ENCODE measurements at places on chromosomes 2 and 18.
A peak's percentile ranks its signal among the peaks of the same experiment; 100 is the strongest.

- DNase-seq, result no peak
These were observed 53.7 kb upstream of the MAP3K20 start for GRCh38 chr2:173021939-173022371.

GRCh38 chr2:203586696-203587095 lies 51.6 kb upstream of the RAPH1 start:
- no peak for DNase-seq

GRCh38 chr2:38602136-38602731 lies 494 bp downstream of the HNRNPLL start:
- peak; percentile 55 for DNase-seq

DNA sequence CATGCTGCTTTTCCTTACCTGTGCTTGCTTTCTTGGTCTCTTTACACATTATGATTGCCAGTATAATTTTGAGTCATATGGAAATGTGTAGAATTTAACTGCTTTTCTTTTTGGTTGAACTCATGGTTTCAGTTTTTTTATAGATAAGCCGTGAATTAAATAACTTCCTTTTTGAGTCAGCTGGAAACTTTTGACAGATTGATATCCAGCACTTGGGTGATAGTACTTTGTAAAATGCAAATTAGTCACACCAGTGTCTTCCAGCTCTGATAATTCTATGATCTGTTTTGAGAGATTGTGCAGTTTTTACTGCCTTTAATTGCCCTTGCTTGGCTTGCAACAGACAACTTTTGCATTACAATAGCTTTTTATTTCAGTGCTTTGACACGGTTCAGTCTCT lies 86.4 kb downstream of the NCOA1 start:
- DNase-seq, result no peak

DNA sequence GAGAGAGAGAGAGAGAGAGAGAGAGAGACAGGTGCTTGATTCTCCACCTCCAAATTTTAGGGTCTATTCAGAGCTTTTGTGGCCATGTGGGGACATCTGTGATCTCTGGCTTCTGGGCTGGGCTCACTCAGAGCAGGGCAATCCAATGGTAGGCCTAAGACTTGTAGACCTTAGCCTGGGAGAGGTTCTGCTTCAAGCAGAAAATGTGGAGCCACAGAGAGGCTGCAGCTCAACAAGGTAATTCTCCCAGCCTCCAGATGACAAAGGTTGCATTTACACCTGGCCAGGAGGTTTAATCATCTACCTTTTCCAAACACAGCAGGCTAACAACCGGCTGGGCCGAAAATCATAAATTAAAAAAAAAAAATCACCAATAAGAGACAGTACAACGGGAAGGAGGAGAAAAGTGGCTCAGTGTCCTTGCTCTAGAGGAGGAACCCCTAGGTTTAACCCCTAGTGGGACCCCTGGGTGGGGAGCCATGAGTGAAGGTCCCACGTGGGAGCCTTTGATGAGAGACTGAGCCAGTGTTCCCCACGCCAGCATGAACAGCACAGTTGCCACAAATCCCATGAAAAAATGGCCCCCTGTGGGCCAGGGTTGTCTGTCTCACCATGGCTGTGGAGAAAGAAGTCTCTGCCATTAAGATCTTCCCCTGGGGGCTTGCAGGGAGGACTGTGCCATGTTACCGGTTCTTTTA lies 124.0 kb upstream of the GATA6 start:
- no peak for DNase-seq

- no peak for DNase-seq
These were observed 298.7 kb upstream of the COL3A1 start for GRCh38 chr2:188675391-188676009.

- DNase-seq, result no peak
These were observed 106.7 kb downstream of the METTL8 start for GRCh38 chr2:171327043-171327496.

DNA sequence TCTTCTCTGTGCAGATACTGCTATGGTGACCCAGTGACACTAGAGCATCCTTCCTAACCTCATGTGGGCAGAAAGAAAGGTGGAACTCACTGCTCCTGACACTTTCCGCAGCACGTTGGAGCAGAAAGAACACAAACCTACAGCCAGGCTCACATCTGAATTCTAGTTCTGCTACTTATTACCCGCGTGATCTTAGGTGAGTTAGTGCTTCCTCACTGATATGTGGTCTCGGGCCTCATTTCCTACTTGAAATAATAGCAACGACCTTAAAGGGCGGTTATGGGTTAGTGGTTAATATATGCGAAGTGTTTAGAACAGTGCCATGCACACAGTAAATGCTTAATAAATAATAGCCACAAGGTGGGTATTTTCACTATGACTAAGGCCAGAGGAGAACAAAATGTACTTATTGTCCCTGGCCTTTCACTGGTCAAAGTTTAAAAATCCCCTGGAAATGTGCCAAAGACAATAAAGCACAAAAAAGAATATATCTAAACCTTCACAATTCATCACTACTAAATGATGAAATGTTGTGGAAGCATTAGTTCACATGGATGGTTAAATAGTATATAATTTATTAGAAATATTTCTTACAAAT lies 66.6 kb downstream of the MYOM1 start:
- DNase-seq, result no peak

DNA sequence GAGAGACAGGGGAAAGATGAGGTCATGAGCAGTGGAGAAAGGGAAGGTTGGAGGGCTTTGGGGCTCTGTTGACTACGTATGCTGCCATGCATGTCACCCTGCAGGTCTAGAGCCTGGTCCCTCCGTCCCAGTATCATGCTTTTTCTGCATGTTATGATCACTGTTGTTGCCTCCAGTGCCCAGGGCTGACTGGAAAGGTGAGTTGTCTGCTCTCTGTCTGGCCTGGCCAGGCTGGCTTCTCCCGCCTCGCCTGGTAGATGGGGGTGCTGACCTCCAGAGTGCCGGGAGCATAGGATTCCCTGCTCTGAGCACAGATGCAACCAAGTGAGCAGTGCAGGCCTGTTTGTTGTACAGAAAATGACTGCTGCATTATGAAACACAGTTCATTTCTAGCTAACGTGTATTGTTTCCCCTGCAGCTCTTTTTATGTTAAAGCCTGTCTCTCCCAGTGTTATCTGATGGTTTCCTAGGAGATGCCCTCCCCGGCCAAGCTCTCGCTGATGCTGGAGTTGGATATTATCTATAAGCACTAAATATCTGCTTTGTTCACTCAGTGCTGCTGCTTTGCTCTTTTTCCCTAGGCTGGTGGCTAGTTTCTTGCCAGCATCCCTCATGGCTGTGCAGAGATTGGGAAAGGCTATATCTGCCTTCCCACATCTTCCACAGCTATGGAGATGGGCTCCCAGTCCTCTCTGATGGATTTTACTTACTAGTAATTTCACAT lies 158.2 kb downstream of the TDRD15 start:
- no peak for DNase-seq

DNA sequence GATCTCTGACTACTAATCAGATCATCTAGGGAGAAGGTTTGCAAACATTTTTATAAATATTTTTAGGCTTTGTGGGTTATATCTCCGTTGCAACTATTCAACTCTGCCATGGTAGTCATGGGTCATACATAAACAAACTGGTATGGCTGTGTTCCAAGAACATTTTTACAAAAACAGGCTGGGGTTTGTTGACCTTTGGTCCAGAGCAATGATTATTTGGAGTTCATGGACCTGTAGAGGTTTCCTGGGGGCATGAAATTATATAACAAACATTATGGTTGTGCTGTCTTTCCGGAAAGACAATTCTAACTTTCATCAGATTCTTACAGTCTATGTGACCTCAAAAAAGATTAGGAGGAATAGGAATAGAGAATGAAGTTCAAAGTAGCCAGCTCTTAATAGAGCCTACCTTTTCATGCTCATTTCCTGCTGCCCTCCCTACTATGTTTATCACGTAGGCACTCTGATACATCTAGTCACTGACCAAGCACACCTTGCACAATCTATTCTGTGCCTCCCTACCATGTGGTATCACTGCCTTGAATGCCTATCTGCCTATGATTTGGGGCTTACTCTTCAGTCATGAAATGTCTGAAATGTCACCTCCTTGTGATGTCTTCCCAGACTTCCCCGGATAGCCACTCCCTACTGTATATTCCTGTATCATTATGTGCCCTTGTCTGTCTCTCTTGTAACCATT lies 102.4 kb upstream of the SCN1A start:
- DNase-seq, result no peak

GRCh38 chr2:65340898-65341681 lies 91.3 kb downstream of the SPRED2 start:
- DNase-seq, result no peak

DNA sequence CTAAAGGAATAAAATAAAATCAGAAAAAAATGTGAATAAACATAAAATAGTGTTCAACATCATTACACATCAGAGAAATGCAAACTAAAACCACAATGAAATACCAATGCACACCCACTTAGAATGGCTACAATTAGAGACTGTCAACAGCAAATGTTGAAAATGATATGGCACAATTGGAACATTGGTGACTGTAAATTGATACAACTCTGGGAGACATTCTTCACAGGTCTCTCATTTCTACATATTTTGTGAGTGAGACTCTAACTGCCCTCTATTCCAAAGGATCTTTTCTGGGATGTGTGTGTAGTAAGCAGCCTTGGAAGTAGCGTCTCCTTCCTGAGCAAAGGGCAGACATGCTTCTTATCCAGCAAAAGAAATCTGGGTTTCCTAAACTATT lies 323.0 kb downstream of the FBXO15 start:
- DNase-seq, result no peak

DNA sequence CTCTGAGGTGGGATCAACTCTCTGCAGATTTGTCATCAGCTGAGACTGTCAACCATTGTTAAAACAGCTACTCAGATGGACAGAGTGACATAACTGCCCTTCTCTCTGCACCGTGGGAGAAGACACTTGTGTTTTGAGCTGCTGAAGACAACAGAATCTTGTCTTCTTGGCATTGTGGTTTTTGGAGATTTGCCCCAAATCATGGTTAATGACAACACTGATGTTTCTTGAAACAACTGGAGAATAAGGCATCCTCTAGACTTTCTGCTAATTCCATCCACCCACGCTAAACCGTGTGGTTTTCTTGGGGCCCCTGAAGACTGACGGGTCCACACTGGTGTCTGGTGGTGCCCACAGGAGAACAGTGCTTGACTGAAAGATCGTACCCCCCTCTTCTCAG lies 39.5 kb downstream of the SH3BP4 start:
- DNase-seq, result no peak

GRCh38 chr18:79555885-79556284 lies 123.7 kb upstream of the CTDP1 start:
- no peak for DNase-seq

DNA sequence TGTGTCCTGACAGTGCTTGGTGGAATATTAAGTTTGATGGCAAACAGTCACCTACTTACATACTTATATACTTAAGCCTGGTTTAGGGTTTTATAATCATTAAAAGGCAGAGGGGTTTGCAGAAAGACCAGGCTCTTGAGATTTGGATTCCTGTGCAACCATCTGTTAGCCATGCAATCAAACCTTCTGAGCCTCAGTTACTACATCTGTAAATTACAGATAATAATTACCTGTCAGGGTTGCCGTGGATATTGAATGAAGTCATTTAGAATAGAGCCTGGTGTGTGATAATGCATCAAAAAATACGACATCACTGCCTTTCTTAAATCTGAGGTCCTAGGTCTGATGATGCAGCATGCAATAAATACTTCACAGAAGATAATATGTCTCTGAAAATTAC lies 152.9 kb downstream of the ARHGAP28 start:
- DNase-seq, result no peak

- no peak for DNase-seq
These were observed 91.1 kb downstream of the TPO start for GRCh38 chr2:1504311-1504750.

DNA sequence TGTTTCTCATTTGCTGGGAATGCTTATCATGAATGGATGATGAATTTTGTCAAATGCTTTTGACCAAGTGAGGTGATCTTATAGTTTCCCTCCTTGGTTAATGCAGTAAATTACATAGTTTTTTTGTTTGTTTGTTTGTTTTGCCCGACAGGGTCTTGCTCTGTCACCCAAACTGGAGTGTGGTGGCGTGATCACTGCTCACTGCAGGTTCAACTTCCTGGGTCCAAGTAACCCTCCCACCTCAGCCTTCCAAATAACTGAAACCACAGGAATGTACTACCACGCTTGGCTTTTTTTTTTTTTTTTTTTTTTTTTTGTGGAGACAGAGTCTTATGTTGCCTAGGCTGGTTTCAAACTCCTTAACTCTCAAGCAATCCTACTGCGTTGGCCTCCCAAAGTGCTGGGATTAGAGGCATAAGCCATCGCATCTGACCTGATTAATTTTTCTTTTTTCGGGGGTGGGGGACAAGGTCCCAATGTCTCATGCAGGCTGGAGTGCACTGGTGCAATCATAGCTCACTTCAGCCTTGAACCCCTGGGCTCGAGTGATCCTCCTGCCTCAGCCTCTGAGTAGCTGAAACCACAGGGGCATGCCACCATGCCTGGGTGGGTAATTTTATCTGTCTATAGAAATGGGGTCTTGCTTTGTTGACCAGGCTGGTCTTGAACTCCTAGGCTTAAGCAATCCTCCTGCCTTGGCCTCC lies 48.6 kb downstream of the SMAD2 start:
- no peak for DNase-seq

GRCh38 chr2:177281400-177282180 lies 17.1 kb upstream of the NFE2L2 start:
- DNase-seq, result peak; percentile 91

- no peak for DNase-seq
These were observed 10.4 kb upstream of the METTL21A start for GRCh38 chr2:207635468-207636200.

DNA sequence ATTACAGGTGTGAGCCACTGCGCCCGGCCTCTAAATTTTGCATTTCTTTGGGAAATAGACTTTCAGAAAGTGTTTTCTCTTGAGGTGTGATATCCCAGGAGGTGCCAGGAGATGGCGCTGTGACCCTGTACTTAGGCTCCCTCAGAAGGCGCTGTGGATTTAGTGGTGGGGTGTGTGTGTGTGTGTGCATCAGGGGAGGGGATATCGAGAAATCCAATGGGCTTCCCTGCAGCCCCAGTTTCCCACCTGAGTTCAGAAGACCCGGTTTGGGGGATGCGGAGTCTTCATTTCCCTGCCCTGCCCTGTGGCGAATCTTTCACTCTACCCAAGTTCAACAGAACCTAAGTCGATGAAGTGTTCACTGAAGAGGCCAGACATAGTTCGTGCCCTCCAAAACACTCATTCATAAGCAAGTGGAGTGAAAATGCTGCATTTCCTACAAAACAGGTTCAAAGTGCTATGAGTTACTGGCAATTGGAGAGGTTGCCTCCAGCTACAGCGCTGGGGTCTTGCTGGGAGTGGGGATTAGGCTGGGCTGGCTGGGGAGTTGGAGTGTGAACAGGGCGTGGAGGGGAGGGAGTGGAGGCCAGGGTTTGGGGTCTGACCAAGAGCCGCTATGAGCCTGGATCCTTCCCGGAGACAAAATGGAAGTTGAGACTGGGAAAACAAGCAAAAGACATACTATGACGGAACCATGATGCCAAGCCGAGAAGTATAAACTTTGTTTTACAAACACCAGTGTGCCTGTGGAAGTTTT lies 6.5 kb upstream of the WNT6 start:
- peak; percentile 85 for DNase-seq

- DNase-seq, result no peak
These were observed 225.1 kb upstream of the SALL3 start for GRCh38 chr18:78754311-78755043.

- peak; percentile 6 for DNase-seq
These were observed 114.0 kb downstream of the NEDD4L start for GRCh38 chr18:58158008-58158407.

GRCh38 chr2:26185954-26186770 lies 13.3 kb downstream of the GAREM2 start:
- peak; percentile 24 for DNase-seq

All from suppressor macrophage (primary cell).